Astrocyte (in vitro differentiated cells and primary cell): ENCODE measurements at places on chromosomes 1 and 21. TPM values are rescaled to one million over a fixed set of nuclear protein-coding genes. Genes with fewer than 3 reads are reported as not detected.

The FAM151A gene
- not detected in 2 replicates for total RNA-seq

The BGLAP gene
- 0.66 TPM in 1 of 2 replicates, not detected in the other for total RNA-seq

DNA sequence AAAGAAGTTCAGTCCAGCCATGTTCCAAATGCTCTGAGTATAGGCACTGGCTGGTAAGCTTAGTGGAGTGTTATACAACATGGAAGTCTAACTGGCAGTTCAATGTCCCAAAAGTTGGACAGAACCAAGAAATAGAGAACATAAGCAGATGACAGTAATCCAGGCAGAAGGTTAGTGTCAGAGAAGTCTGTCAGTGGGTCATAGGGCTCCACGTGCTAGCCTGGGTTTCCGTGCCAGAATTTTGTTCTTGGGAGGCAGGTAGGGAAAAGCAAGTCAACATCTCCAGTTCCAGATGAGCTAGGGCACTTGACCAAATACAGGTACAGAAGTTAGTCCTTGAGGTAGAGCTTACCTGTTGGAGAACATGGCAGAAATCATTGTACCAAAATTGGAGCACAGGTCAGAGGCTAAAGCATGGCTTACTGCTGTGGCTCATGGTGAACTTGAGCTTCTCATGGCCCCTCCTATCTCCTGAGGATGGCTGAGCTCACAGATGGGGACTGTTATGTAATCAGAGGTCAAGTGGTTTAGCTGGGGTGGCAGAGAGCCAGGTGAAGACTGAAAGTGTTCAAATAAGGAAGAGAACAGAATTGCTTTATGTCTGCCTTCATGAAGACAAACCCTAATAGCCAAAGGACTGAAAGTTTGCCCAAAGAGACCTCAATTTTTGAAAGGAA lies 170.8 kb downstream of the NFIA start:
- no peak overlapping the region for H3K4me3 ChIP-seq
- H3K27me3 ChIP-seq = peaks cover 7% of the 10 kb centered on the region
- H3K4me1 ChIP-seq = no peaks in the 10 kb centered on the region

DNA sequence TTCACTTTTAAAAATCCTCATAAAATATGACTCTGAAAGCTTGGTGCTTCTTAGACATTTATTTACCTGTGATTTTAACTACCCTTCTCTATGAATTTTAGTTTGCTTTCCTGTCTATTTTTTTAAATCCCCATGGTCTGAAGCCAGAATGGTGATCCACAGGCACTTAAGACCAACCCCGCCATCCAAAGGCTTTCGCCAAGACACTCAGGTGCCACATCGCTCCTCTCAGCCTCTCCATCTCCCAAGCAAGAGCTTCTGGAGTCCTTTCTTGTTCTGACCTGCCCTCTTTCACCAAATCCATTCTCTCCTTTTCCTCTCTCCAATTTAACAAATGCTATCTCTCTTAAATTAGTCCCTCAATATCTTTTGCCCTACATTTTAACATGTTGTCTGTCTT lies 464.6 kb downstream of the PCP4 start:
- no peaks in the 10 kb centered on the region for H3K4me1 ChIP-seq
- DNase-seq = no peak
- no peaks in the 10 kb centered on the region for H3K36me3 ChIP-seq
- no peak overlapping the region for H3K4me3 ChIP-seq
- H3K27me3 ChIP-seq = no peaks in the 10 kb centered on the region

DNA sequence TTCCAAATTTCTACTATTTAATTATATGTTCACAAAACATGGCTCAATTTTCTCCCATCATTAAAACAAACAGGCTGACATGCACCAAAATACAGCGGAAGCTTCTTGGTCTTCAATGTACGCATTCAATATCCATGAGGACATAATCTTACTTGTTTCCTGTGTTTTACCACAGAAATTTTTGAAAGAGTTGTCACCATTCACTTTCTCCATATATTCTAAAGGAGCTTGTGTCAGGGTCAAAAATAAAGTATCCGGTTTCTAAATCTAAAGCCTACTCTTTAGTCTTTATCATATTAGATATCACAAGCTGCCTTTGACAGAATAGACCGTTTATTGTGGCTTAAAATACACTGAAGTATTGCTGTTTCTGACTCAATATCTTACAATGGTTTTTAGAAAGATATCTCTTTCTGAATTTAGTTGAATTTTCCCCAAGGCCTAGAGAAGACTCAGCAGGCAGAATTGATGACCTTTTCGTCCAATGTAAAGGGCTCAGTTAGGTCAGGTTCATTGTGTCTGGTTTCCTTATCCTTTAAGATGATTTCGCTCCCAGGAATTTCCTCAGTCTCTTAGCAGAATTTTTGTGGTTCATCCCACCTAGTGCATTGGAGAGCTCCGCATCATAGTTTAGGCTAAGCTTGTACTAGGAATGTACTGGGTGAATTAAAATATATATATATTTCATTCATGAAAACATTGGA lies 717.2 kb downstream of the NCAM2 start:
- peak overlapping the region; percentile 96 for H3K27ac ChIP-seq
- H3K27me3 ChIP-seq = no peaks in the 10 kb centered on the region
- H3K4me3 ChIP-seq = no peak overlapping the region
- DNase-seq = peak; percentile 97
- H3K36me3 ChIP-seq = no peaks in the 10 kb centered on the region
